ENCODE measurements at places on chromosomes 13 and 19. TPM values are rescaled to one million over a fixed set of nuclear protein-coding genes. Genes with fewer than 3 reads are reported as not detected.

DNA sequence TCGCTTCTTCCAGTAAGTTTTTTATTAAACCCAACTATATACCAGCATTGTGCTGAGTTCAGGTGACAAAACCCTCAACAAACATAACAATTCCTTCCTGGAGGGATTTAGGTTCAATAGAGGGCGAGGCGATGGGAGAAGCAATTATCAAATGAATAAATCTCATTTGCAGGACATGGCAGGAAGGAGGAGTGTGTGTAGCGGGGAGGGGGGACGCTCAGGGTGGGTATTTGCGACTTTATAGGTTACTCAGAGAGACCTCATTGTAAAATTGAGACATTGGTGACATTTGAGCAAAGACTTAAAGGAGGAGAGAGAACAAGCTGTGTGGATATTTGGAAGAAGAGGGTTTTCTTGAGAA, 3.9 kb downstream of the C3 start:
- H3K4me3 ChIP-seq: no peak overlapping the region
- H3K4me1 ChIP-seq: no peaks in the 10 kb centered on the region
- no peak overlapping the region for H3K27ac ChIP-seq

- H3K4me1 ChIP-seq: no peaks in the 10 kb centered on the region
- no peak overlapping the region for H3K27ac ChIP-seq
- no peak for DNase-seq
- no peak overlapping the region for H3K4me3 ChIP-seq
Measured at GRCh38 chr13:100542826-100543156, 45.8 kb downstream of the GGACT start.

The ITGBL1 gene
- total RNA-seq: 5.2 TPM

The ATXN8OS gene
- not detected for total RNA-seq

The APOC4 gene
- not detected for total RNA-seq

GRCh38 chr13:112670864-112671263, 19.0 kb upstream of the ATP11A start:
- no peaks in the 10 kb centered on the region for H3K27me3 ChIP-seq
- H3K36me3 ChIP-seq: no peaks in the 10 kb centered on the region
- peaks cover 4% of the 10 kb centered on the region for H3K4me1 ChIP-seq
- no peak overlapping the region for H3K27ac ChIP-seq
- DNase-seq: no peak
- H3K4me3 ChIP-seq: no peak overlapping the region

The ZIC5 gene
- not detected for total RNA-seq

- H3K27ac ChIP-seq: peak overlapping the region; percentile 99
- peaks cover 61% of the 10 kb centered on the region for H3K4me1 ChIP-seq
- H3K27me3 ChIP-seq: no peaks in the 10 kb centered on the region
Measured at GRCh38 chr13:48977973-48978372, 2.3 kb downstream of the FNDC3A start.

- no peak overlapping the region for H3K4me3 ChIP-seq
- no peaks in the 10 kb centered on the region for H3K27me3 ChIP-seq
- H3K4me1 ChIP-seq: no peaks in the 10 kb centered on the region
- no peak for DNase-seq
Measured at GRCh38 chr19:28103921-28104320, 1109.0 kb downstream of the UQCRFS1 start.

The TMEM190 gene
- not detected for total RNA-seq

DNA sequence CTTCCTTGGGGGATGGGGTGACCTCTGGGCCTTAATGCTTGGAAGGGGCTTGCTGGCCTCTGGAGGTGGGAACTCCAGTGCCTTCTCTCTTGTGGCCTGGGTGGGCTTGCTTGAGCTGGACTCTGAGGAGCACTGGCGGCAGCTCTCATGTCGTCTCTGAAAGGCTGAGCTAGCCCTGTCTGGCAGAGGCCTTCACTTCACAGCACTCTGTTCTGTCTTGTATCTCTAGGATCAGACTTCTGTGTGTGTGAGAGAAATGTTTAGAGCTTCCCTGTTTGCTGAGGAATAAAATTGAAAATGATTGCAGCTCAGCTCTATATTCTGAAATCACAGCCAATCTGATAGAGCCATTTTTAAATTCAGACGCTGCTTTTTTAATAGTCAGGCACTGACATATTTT, 185.3 kb downstream of the KCNRG start:
- no peaks in the 10 kb centered on the region for H3K36me3 ChIP-seq
- no peak for DNase-seq
- H3K4me1 ChIP-seq: peaks cover 18% of the 10 kb centered on the region
- no peaks in the 10 kb centered on the region for H3K27me3 ChIP-seq
- no peak overlapping the region for H3K27ac ChIP-seq
- no peak overlapping the region for H3K4me3 ChIP-seq

DNA sequence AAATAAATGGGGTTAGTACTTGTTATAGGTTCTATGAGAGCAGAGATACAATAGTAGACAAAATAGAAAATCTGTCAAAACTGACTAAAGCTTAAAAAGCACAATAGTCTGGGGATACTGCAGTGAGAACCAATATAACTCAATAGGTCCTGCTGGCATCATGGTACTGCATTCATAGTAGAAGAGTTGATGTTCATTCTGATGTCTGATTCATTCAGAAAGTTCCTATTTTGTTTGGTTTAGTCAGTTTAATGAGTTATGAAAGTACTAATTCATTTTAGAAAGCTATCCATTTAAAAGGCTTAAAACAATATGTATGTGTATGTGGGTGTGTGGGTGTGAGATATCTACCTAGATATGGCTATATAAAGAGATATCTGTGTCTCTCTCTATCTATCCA, 152.8 kb downstream of the LHFPL6 start:
- H3K27me3 ChIP-seq: no peaks in the 10 kb centered on the region
- no peak for DNase-seq
- H3K4me1 ChIP-seq: peaks cover 24% of the 10 kb centered on the region
- H3K27ac ChIP-seq: peak overlapping the region; percentile 84
- H3K36me3 ChIP-seq: no peaks in the 10 kb centered on the region

The CHST8 gene
- 0.50 TPM for total RNA-seq

The ZNF225 gene
- total RNA-seq: 3.2 TPM

- DNase-seq: no peak
- no peaks in the 10 kb centered on the region for H3K36me3 ChIP-seq
- no peak overlapping the region for H3K27ac ChIP-seq
- no peaks in the 10 kb centered on the region for H3K27me3 ChIP-seq
- no peak overlapping the region for H3K4me3 ChIP-seq
- H3K4me1 ChIP-seq: no peaks in the 10 kb centered on the region
Measured at GRCh38 chr13:38328699-38329098, 21.0 kb upstream of the UFM1 start.

DNA sequence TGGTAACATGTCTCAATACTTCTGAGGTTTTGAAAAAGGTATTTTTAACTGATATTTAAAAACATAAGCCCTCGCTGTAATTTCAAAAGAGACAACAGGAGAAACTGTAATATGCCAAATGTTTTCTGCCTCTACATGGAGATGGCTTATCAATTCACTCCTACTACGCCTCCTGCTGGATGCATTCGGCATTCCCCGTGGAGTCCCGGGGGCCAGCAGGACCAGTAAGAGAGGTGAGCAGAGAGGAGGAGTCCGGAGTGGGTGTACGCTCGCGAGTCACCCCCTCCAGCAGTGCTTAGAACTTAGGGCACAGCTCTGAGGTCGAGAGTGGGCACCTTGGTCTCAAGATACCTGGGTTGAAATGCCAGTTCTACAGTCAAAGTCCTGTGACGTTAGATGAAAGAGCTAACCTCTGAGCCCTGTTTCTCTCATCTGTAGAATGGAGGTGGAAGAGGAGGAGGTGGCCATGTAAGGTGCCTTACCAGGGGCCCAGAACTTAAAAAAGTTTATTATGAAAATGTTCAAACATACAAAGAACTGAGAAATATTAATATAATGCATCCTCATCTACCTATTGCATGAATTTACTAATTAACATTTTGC, 110.2 kb downstream of the STK24 start:
- peaks cover 45% of the 10 kb centered on the region for H3K4me1 ChIP-seq
- no peaks in the 10 kb centered on the region for H3K36me3 ChIP-seq
- no peak overlapping the region for H3K4me3 ChIP-seq

The FUT1 gene
- 2.5 TPM for total RNA-seq

The OR4F17 gene
- not detected for total RNA-seq

The PSPC1 gene
- total RNA-seq: 25.9 TPM

GRCh38 chr13:66098931-66099628, 1131.1 kb downstream of the PCDH9 start:
- no peak for DNase-seq
- H3K27me3 ChIP-seq: no peaks in the 10 kb centered on the region
- H3K4me1 ChIP-seq: no peaks in the 10 kb centered on the region
- no peak overlapping the region for H3K27ac ChIP-seq

The MADCAM1 gene
- 0.17 TPM for total RNA-seq

DNA sequence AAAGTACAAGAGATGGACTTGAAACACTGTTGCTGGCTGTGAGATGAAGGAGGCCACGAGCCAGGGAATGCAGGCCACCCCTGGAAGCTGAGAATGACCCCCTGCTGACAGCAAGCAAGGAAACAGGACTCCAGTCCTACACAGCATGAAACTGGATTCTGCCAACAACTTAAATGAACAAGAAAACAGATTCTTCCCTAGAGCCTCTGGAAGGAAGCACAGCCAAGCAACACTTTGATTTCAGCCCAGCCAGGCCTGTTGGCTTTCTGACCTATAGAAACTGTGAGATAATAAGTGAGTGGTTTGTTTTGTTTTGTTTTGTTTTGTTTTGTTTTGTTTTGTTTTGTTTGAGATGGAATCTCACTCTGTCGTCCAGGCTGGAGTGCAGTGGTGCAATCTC, 105.3 kb upstream of the CACNA1A start:
- no peaks in the 10 kb centered on the region for H3K36me3 ChIP-seq
- no peak for DNase-seq

- no peak overlapping the region for H3K27ac ChIP-seq
- peaks cover 38% of the 10 kb centered on the region for H3K27me3 ChIP-seq
- H3K36me3 ChIP-seq: no peaks in the 10 kb centered on the region
- no peak overlapping the region for H3K4me3 ChIP-seq
- no peaks in the 10 kb centered on the region for H3K4me1 ChIP-seq
Measured at GRCh38 chr19:50705422-50706019, 14.1 kb downstream of the SHANK1 start.
